ENCODE measurements at places on chromosomes 3 and 15.

- no peak for DNase-seq
Observed at GRCh38 chr3:177982034-177982433, 554.2 kb upstream of the KCNMB2 start.

DNA sequence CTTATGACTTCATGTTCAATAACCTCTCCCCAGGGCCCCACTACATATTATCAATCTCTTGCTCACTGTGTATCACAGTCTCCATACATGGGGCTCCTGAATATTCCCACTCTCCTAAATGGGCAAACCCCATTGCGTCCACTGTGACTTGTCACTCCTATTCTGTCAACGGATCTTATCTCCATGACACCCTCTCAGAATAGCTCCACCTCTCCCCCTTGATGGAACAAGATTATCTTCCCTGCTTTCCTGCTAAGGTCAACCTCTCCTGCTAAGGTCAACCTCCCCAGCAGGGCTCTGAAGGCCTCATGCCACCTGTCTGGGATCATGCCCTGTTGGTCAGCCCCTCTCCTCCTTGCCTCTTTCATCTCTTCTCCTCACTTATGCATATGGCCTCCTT lies 1.8 kb downstream of the CLDN18 start:
- no peak for DNase-seq

GRCh38 chr3:107959550-107960154 lies 131.2 kb downstream of the CD47 start:
- DNase-seq: no peak

DNA sequence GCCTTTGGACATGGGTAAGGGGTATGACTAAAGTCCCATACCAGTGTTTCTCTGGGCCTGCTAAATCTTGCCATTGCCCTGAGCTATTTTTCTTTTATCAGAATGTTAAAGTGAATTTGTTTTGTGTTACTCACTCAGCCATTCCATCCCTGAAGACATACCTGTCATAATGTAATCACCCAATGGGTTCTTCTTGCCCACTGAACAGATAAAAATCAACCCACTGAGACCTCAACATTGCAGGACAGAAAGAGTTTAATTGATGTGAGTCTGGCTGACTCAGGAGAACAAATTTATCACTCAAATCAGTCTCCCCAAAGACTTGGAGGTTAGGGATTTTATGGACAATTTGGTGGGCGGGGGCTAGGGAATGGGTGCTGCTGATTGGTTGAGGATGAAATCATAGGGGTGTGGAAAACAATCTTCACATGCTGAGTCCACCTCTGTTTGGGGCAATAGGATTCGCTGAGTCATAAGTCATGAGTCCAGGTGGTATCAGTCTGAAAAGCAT lies 47.4 kb downstream of the ILDR1 start:
- DNase-seq: no peak

GRCh38 chr3:108940568-108941263 lies 13.0 kb downstream of the GUCA1C start:
- DNase-seq: no peak

DNA sequence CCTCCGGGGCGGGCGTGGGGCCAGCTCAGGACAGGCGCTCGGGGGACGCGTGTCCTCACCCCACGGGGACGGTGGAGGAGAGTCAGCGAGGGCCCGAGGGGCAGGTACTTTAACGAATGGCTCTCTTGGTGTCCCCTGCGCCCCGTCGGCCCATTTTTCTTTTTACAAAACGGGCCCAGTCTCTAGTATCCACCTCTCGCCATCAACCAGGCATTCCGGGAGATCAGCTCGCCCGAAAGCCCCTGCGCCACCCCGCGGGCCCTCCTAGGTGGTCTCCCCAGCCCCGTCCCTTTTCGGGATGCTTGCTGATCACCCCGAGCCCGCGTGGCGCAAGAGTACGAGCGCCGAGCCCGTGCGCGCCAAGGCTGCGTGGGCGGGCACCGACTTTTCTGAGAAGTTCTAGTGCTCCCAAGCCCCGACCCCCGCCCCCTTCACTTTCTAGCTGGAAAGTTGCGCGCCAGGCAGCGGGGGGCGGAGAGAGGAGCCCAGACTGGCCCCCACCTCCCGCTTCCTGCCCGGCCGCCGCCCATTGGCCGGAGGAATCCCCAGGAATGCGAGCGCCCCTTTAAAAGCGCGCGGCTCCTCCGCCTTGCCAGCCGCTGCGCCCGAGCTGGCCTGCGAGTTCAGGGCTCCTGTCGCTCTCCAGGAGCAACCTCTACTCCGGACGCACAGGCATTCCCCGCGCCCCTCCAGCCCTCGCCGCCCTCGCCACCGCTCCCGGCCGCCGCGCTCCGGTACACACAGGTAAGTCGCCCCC lies at the start of gene THBS1:
Gene THBS1 (plus strand): TSS at position 595 of the 757 bp plus-strand sequence. CDS start 779 bp downstream, outside the sequence.
- peak; percentile 53 for DNase-seq

DNA sequence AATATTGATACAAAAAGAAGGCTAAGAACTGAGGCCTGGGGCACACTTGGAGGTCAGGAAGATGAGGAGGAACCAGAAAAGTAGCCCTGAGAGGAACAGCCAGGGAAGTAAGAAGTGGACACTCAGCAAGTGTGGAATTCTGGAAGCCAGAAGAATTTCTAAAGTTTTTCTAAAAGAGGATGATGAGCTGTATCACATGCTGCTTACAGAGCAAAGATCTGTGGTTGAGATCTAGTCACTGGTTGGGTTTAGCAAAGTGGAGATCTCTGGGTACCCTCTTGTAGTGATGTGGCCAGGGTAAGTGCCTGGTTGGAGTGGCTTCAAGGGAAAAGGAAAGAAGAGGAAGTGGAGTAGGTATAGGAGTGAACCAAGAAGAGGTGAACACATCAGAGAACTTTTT lies 95.4 kb upstream of the DAZL start:
- DNase-seq: no peak

- no peak for DNase-seq
Observed at GRCh38 chr3:117476572-117476971, 767.0 kb downstream of the TUSC7 start.

DNA sequence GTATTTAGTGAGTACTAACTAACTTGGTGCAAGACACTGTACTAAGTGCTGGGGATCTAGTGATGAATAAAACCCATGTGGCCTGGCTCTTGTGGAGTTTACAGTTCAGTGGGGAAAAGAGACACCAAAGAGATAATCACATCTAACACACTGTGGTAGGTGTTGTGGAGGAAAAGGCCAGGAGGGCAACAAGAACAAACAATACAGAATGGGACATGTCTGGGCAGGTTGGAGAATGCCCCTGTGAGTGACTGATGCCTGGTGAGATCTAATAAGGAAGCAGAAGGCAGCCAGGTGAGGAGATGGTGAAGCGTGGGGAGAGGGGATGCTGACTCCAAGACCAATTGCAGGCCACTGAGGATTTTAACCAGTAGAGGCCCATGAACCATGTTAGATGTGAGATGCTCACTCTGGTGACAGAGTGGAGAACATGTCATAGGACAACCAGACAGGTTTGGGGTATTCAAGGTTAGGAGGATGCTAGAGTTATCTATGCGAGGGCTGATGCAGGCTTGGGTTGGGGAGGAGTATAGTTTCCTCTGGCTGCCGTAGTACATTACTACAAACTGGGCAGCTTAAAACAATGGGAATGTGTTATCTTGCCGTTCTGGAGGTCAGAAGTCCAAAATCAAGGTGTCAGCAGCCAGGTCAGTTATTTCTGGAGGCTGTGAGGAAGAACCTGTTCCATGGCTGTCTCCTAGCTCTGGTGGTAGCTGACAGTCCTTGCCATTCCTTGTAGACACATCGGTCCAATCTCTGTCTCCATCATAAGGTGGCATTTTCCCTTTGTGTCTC lies 81.4 kb downstream of the ARNT2 start:
- no peak for DNase-seq

DNA sequence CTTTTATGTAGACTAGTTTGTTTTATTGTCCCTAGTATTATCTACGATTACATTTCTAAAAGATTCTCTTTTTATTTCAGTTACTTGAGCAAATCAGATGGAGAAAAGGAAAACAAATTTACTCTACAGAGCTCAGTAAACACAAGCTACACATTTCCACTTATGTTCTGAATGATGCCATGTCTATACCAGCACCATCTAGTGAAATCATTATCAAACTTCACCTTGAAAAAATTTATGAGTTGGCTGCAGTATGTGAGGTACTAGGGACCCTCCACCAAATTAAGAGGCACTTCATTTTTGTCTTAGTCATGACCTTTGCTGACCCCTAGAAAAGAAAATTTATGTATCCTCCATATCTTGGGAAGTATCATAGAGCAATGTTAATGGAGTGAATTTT lies 827.4 kb downstream of the SI start:
- DNase-seq: no peak

DNA sequence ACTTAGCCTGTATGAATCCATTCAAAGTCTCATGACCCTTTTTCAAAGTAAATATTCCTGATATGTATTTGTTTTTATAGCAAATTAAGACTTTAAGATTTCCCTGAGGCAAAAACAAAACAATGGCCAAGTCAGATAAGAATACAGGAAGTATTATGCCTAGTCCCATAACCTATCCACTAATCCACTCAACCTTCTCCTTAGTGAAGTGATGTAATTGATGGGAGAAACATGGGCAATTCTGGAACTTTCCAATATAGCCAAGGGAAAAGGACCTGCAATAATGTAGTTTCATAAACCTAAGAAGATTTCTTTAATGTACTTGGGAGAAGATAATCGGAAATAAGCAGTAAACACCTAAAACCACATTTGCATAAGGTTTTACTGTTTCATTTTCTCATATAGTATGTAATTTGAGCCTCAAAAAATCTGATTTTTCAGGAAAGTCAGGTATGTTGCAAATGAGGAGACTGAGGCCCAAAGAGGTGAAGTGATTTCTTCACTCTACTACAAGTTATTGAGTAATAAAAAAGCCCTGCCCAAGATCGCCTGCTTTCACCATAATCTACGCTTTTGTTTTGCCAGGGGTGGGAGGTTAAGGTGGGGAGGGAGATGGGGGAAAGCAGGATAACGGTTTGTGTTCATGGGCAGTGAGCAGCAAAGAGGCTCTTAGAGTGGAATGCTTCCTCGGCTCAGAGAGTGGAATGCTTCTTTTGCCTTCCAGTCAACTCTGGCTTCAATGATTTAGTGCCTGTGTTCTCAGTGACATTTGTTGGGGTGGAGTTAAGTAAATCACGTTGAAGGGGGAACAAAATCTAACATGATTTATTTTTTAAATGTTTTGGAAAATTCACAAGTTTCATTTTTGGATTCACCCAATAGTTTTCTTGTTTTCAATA lies 95.0 kb upstream of the FNDC3B start:
- no peak for DNase-seq

DNA sequence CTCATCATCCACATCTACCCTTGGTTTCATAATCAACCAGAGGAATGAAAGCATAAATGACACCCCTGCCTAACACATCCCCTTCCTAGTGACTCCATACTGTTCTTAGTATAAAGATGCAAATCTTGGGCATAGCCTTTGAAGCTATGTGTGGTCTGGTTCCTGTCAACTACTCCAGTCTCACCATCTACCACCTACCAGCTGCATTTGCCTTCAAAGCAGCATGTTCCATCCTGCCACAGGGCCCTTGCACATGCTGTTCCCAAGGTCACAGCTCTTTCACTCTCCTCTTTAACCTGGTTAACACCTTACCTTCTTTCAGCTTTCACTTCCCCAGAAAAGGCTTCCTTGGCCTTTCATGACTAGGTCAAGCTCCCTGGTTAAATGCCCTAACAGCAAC lies 62.3 kb upstream of the ARHGEF3 start:
- DNase-seq: no peak

DNA sequence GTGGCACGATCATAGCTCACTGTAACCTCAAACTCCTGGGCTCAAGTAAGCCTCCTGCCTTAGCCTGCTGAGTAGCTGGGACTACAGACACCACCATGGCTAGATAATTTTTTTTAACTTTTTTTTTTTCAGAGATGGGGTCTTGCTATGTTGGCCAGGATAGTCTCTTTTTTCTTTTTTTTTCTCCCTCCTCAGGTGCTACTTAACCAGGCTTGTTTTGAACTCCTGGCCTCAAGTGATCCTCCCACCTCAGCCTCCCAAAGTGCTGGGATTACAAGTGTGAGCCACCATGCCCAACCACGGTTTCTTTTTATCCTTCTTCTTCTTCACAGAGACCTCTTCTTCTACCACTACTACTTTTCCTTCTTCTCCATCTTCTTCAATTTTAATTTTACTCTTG lies 53.8 kb upstream of the MAP4 start:
- DNase-seq: no peak

GRCh38 chr15:70531576-70531975 lies 231.8 kb downstream of the UACA start:
- no peak for DNase-seq

- DNase-seq: no peak
Observed at GRCh38 chr15:95606551-95606950, 723.9 kb upstream of the NR2F2 start.

GRCh38 chr3:113193719-113194118 lies 17.6 kb upstream of the BOC start:
- no peak for DNase-seq

DNA sequence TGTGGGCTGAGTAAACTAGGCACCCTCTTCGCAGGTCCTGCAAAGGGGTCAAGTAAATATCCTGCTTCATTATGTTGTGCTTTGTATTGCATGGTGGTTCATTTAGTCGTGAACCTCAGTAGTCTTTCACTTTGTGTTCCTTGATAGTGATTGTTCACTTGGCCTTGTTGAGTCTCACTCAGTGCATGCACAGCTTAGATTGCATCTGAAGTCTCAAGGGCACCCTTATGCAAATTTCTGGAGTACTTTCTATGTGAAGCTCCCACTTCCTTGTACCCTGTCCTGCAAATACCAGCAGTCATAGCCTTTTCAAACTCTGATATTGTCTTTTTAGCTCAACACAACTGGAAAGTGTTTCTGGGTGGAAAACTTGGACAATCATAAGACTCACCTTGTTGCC lies 519.2 kb downstream of the NAALADL2 start:
- no peak for DNase-seq

DNA sequence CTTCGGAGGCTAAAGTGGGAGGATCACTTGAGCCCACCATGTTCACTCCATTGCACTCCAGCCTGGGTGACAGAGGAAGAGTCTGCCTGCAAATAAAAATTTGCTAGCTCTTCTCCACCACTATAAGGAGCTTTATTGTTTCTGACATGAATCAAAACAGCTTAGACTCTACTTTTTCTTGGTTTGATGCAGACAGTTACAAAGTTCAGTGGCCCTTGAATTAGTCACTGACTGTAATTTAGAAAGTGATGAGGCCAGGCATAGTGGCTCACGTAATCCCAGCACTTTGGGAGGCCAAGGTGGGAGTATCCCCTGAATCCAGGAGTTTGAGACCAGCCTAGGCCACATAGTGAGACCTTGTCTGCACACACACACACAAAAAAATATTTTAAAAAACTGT lies 172.4 kb upstream of the CGNL1 start:
- DNase-seq: no peak

GRCh38 chr15:63712828-63713520 lies 115.8 kb downstream of the FBXL22 start:
- DNase-seq: no peak

DNA sequence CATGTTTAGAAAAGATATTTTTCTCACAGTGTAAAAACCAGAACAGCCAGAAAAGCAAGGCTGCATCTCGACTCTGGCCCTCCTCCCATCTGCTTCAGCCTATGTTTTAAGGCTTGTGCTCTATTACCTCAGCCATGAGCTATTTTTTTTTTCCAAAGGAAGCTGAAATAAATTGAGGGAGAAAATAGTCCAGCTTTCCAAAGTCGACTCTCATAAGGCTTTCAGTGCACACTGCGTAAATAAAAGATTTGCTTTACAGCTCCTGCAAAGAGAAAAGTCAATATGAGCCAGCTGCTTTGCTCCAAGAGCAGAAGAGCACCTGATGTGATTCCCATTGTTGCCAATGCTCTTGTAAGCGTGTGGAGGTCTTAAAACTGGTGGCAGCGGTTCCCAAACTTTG lies 26.7 kb downstream of the SCG3 start:
- DNase-seq: no peak
